ENCODE measurements at places on chromosomes 5 and 9.

- no peak for DNase-seq
These were observed 1.1 kb upstream of the DNAJC21 start for GRCh38 chr5:34928267-34928666.

DNA sequence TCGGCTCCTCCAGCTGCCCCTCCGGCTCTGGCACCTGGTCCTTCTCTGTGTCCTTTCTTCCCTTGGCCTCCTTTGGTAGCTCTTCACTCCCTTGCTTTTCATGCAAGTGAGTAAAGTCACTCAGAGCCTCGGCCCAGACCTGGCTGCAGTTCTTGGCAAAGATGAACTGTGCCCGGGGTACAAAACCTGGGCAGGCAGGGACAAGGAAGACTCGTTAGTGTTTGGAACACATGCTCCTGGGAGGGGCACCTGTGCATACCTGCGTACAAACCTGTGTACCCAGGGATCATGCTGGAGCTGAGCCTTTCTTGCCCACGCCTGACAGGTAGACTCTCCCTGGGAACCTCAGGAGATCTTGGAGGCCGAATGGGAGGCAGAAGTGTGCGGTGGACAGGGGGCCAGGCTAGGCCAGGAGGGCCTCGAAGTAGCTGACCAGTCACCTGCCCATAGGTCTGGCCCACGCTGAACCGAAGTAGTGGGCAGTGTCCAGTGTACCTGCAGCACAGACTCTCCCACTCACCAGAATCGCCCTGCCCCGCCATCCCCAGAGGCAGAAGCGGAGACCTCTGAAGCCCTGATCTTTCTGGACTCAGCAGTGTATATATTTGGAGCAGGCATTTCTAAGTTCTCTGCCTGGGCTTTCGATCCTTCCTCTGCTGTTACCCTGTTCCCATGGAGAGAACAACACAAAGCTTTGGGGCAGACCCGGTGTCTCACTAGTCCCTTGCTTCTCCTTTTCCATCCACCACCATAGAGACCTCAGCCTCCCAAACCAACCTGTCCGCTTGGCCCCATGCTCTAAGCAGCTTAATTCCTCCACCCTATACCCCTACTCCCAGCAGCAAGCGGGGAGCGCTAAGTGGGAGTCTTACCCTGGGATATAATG is 41.9 kb upstream of the TESK1 start:
- DNase-seq = no peak

DNA sequence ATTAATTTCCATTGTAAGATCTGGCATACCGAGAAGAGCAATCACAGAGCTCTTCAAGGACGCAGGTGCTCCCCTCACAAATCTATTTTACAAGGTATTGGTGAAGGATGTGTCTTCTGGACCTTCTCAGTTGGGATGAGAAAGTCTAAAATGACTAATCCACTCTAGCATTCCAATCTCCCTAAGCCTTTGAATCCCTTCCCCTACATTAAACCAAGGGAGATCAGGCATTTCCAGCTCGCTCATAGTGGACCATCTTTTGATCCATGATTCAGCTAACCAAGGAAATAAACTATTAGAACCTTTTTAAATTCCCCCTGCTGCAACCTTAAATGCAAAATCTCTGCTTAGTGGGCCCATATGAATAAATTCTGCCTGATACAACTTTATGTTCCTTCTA is 95.9 kb upstream of the FBN2 start:
- DNase-seq = no peak

GRCh38 chr5:156375895-156376495 is 49.0 kb downstream of the SGCD start:
- no peak for DNase-seq

- no peak for DNase-seq
These were observed 13.6 kb upstream of the EQTN start for GRCh38 chr9:27310582-27310981.

DNA sequence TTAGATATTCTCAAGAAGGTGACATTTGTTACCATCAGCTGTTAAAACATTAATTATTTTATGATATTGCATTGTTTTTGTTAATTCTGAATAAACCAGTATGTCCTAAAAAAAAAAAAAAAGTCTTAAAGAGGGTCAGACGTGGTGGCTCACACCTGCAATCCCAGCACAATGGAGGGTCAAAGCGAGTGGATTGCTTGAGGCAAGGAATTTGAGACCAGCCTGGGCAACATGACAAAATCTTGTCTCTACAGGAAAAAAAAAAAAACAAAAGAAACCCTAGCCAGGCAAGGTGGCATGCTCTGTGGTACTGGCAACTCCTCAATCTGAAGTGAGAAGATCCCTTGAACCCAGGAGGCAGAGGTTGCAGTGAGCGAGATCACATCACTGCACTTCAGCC is 46.8 kb downstream of the CYLC2 start:
- no peak for DNase-seq

GRCh38 chr5:137658324-137658723 is 77.6 kb downstream of the KLHL3 start:
- DNase-seq = no peak

DNA sequence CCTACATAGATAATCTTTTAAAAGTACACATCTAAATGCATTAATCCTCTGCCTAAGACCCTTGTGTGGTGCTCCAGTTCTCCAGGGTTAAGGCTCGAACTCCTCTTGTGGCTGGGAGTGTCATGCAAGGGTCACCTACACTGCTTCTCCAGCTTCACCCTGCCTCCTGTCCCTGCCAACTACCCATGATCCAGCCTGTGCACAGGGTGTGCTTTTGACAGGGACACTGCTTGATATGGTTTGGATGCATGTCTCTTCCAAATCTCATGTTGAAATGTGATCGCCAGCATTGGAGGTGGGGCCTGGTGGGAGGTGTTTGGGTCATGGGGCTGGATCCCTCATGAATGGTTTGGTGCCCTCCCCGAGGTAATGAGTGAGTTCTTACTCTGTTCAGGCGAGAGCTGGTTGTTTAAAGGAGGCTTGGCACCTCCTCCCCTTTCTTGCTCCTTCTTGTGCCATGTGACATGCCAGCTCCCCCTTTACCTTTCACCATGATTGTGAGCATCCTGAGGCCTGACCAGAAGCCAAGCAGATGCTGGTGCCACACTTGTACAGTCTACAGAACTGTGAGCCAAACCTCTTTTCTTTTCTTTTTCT is 48.5 kb downstream of the SLC22A5 start:
- DNase-seq = no peak

DNA sequence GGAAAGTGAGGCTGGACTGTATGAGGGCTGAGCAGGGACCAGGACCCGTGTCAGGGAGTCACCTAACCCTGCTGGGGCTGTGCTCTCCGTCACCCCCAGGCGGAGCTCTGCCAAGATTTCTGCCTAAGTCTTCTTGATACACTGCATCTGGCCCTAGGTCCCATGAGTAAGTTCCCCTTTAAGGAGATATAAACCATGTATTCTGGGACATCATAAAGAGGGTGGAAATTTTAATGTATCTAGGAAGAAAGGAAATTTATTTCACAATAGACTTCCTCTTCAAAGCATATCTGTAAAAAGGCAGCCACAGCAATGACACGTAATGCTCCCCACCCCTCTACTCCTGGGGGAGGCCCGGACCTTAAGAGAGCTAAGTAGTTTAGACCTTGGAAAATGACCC is 183.4 kb downstream of the FBXL7 start:
- no peak for DNase-seq

- no peak for DNase-seq
These were observed 29.5 kb downstream of the S1PR3 start for GRCh38 chr9:89020754-89021153.

GRCh38 chr9:124818431-124819281 is 34.6 kb upstream of the WDR38 start:
- no peak for DNase-seq

DNA sequence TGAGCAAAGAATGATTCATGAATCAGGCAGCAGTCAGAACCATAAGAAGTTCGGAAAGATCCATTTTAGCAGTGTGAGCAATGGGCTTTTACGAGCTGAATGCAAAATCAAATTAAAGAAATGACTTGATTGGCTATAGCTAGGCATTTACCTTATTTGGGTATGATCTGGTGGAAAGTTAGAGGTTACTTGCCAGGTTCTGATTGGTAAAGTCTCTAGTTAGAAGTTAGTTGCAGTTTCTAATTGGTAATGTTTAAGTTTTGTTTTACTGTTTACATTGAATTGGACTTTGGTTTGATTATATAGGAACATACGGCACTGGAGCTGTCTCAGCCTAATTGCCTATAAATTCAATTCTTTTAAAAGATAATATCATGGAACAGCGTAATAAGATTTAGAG is 97.9 kb downstream of the ITGA1 start:
- no peak for DNase-seq

DNA sequence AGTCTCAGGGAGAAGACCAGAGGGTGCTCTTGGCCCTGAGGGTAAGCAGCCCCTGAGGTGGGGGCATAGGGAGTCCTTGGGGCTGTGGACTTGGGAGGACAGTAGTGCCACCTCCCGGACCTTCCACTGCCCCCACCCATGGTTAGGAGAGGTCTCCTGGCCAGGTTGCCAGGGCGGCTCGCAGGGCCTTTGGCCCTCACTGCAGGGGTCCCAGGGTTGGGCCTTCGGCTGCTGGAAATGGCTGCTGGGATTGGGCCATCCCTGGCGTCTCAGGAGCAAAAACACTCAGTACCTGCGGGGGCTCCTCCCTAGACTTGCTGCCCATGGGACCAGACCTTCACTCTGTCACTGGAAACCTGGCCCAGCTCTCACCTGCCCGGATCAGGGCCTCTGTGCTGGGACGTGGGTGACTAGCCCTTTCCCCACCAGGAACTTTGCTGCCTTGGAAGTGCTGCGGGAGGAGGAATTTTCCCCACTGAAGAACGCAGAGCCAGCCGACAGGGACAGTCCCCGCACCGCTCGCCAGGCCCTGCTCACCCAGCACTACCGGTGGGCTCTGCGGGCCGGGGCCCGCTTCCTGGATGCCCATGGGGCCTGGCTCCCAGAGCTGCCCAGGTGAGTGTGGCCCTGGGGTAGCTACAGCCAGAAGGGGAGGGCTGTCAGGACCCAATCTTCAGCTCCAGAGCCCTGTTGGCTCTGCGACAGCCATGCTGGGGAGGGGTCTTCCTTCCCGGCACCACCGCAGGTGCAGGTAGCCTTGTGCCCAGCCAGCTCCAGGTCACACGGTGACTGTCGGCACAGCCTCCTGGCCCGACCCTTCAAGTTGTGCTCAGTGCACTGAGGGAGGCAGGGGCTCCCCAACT is 3.2 kb downstream of the UAP1L1 start:
- no peak for DNase-seq

GRCh38 chr5:39428640-39429039 is 3.9 kb upstream of the DAB2 start:
- no peak for DNase-seq

DNA sequence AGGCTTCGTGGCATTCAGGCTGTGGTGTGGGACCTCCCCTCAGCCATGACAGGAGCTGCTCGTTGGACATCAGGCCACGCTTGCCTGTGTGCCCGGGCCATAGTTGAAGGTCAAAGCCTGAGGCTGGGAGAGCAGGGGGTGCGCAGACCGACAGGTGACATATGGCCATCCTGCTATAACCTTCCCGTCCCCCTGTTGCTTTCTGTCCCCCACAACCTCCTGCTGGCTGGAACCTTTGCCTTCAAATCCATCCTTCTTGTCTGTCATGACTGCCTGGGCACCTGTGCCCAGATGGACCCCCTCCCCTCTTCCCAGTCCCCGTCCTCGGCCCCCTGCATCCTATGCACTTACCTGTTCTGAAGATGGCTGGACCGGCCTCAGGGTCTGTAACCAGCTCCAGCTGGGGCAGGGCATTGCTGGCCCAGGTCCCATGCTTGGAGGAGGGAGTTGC is 83.2 kb downstream of the WNK2 start:
- DNase-seq = no peak

DNA sequence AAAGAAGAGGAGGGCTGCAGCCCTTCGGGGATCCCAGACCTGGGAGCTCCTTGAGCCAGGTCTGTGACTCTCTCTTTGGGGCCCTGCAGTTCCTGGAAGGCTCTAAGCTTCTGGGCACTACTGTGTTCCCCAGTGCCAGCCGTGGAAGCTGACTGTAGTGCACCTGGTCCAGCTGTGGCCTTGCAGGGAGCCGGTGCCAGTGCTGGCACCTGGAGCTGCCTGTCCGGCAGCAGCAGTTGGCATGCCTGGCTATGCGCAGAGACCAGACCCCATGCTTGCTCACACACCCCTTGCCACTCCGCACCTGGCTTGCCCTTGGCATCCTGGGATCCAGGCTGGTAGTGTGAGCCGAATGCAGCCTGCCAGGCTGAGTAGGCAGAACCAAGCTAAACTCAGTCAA is 91.0 kb upstream of the PUM3 start:
- DNase-seq = no peak

DNA sequence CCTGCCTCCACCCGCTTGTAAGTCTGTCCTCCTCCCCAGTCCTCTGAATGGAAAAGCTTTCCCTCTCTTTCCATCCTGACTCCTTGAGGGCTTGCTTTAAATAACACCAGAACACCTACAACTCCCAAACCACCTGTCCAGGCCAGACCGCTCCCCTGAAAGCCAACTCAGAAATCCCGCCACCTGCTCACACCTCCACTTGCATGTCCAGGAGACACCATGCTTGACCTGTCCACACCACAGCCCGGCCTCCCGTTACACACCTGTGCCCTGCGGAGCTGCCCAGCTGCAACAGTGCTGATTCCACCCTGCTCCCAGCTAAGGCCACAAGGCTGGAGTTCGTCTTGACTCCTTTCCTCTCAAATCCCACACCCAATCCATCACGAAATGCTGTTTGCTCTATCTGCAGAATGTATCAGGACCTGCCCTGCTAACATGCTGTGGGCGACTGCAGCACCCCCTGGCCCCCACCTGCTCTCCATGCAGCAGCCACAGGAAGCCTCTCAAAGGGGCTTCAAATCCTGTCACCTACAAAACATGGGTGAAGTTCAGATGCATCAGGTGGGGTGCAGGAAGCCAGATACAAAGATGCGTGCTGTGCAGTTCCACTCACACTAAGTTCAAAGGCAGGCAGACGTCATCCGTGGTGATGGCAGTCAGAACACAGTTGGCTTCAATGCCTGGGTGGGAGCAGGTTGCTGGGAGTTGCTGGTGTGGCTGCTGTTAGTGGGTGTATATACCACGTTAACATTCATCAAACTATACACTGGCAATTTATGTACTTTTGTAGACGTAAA is 166.0 kb downstream of the ROR2 start:
- no peak for DNase-seq

DNA sequence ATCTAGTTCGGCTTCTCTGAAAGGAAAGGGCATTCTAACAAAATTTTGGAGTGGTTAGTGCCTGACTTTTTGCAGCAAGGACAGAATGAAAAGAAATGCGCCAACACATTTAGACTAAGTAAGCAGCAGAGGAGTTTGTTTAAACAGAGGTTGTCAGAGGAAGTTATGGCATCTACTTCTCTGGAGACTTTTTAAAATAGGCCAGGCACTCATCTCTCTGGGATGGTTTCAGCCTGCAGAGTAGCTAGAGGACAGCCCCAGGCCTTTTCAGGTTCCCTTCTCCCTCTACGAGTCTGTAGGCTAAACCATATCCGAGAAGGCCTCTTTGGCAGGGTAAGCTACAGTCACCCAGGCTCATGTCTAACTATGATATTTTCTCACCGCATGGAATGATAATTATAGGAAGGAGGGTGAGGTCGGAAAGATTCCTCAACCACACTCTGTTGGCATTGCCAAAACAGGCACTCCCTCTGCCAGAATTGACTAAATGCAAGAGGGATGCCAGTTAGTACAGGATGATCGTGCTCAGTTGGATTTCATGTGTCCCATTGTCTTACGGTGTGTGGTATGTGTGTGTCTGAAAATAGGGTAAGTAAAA is 1.4 kb upstream of the CTXN3 start:
- no peak for DNase-seq

Measured in Ammon's horn (tissue), 1 donor.